ENCODE measurements at places on chromosomes 4 and X.
A peak's percentile ranks its signal among the peaks of the same experiment; 100 is the strongest.

- DNase-seq, result no peak
These were observed 32.4 kb upstream of the SORCS2 start for GRCh38 chr4:7159923-7160322.

DNA sequence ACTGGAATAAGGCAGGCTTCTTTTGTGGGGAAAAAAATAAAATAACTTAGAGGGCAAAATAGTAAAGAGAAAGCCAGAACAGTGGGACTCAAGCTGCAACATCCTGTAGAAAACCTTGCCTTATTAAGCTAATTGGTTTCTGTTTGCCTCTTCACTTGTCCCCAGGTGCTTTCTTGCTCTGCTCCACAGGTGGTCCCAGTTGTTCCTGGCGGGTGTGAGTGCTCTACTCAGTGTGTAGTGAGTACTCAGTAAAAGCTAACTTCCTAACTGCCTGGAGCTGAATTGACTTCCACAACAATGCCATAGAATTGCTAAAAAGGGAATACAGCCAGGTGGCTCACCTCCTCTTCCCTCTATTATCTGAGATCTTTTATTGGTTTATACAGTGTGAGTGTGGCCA, 930.2 kb downstream of the C4orf33 start:
- DNase-seq, result no peak

DNA sequence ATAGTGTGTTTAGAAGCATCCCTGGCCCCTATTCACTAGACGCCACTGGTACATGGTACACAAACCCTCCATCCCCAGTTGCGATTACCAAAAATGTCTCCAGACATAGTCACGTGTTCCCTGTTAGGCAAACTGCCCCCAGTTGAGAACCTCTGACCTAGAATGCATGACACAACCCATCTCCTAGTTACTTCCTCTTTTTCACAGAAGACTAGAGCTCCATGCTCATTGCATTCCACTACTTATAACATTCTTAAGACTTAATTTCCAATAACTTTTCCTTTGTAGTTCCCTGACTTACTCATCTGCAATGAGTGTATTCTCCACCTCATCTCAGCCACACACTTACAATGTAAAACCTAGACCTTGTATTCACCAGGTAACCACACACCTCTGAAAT, 68.6 kb downstream of the PRSS12 start:
- DNase-seq, result no peak

- no peak for DNase-seq
These were observed 118.3 kb downstream of the SORBS2 start for GRCh38 chr4:185693548-185694215.

GRCh38 chr4:99947608-99948007, 1.2 kb upstream of the DNAJB14 start:
- DNase-seq, result no peak

- peak; percentile 80 for DNase-seq
These were observed 1.9 kb downstream of the KLHL15 start for GRCh38 chrX:24024819-24025740.

GRCh38 chr4:183733181-183733580, 74.1 kb downstream of the TRAPPC11 start:
- DNase-seq, result no peak

DNA sequence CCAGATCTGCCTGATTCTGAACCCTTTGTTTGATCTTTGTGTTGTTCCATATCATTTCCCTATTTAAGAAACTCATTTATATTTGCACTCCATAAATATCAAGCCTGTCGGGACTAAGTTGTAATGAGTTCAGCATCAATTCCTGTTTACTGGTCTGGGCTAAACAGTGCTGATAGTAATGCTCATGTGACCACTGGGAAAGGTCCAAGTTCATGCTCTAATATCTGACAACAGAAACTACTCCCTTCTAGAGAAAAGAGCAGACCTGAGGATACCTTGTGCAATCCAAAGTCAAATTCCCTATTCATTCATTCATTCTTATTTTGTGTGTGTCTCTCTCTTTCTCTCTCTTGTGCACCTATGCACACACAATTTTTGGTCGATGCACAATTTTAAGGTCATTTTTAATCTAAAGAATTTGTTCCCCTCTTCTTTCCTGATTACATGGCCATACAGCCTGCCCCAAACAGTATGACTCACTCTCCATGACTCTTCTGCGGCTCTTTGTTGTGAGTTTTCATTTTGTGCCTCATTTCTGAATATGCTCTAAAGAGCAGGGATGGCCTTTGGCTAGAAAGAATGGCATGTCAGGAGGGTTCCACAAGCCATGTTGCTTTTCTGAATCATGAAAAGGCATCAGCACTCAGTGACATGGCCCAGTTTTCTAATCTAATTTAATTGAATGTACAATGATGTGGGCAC, 664.3 kb downstream of the RPA4 start:
- DNase-seq, result no peak

- DNase-seq, result no peak
These were observed 17.8 kb downstream of the IDS start for GRCh38 chrX:149487292-149487691.

DNA sequence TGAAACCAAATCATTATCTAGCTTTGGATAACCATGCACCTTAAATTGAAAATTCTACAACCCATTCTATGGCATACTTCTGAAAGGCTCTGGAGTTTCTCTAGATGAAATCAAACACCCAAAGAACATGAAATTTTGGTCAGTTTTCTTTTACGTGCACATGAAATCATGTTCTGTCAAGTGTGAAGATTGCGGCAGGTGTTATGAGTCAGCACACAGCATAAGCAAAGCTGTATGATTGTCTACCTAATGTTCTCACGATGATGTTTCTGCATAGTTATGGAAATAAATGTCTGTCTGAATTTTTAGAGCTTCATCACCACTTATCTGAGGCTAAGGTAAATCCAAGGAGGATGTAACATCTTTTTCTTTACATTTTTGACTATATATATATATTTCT, 495.3 kb downstream of the IL1RAPL1 start:
- DNase-seq, result no peak

DNA sequence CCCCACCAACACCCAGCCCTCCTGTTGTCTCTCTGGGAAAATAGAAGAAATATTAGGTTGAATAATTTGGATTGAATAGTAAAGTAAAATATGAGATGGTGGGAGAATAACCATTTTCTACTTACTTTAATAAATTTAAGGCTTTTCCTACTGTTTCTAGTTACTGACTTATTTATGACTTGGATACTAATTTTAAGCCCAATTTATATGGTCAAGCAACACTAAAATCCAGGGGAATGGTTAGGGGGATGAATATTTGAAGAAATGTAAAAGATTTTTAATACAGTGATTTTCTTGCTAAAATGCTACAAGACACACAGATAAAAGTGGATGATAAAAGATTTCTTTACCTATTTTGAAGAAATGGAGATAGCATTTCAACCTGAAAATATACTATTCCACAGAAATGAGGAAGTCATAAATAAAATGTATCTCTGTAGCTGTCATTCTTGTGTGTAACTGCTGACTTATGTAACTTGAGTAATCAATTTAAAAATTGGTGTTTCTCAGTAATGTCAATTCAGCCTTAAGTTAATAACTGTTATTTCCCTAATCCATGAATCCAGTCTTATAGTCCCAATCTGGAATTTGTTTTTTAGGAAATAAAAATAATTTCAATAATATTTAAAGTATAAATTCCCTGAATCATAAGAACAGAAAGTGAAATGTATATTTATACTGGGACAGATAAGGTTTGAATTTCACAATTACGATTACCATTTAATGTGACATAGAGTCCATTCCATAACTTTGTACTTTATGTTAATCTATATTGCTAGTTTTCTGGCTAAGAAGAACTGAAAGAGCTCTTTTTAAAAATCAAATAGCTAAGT, 24.3 kb upstream of the IL2 start:
- no peak for DNase-seq

DNA sequence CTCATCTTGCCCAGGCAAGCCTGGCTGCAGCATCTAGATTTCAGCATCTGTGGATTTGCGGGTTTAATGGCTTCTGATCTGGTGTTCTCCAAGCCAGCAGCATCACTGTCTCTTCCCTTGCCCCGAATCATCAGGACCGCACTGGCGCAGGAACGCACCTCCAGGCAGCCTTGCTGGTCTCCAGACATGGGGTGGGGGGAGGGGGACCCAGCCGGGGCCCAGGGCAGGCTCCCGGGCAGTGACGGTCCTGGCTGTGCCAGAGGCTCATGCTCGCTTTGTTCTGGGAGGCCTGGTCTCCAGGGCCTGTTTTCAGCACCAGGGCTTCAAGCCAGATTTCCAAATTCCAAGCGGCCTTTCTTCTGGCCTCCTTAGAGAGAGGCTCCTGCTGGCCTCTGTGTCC, 4.9 kb downstream of the CFAP99 start:
- no peak for DNase-seq

GRCh38 chr4:145703850-145704497, 24.0 kb downstream of the C4orf51 start:
- DNase-seq, result no peak

GRCh38 chr4:103244251-103244650, 46.1 kb upstream of the CENPE start:
- DNase-seq, result no peak

- DNase-seq, result no peak
These were observed 45.8 kb upstream of the SGMS2 start for GRCh38 chr4:107778784-107779530.

DNA sequence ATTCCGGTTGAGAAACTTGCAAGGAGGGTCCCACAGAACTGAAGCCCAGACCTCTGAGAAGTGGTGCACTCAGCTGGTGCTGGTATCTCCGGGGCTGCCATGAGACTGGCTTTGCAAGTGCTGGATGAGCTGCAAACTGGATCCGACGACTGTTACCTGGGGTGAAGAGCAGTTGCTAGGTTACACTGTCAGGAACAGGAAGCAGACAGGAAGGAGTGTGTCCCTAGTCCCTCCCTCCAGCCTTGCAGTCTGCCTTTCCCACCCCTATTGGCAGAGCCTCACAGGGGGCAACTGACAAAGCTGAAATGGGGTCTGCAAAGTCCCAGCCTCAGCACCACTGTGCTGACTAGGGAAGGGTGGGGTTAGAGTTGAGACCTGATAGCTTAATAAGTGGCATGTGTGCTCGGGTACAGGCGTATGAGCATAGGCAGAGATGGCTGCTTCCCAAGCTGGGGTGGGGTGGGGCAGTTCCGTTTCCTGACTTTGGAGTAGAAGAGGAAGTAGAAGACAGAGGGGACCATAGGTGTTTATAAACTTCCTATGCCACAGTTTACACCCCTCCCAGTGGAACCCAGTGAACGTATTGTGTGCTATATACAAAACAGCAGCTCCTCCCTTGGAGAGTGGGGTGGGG, 18.0 kb downstream of the PPEF1 start:
- DNase-seq, result no peak

DNA sequence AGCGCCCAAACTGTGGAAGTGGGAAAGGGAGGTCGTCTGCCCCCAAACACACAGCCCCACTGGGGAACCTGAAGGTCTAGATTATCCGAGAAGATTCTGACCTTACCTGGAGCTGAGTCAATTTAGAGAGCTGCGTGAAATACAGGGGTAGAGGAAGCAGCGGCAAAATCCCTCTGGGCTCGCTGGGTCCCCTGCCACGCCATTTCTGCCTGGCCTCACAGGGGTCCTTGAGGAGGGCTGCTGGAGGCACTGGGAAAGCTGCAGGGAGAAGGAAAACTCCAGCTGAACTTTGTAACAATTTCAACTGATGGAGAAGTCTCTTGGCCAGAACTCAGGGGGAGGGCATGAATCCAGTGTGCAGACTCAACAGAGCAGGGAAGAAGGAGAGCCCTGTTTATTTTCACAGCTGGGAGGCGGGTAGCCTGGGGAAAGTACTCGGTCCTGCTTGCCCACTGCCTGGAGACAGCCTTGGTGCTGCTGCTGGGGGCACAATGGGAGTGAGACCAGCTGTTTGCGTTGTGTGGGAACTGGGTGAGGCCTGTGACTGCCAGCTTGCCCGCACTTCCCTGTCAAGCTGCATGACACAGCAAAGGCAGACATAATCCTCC, 93.2 kb upstream of the MAPK10 start:
- DNase-seq, result no peak

DNA sequence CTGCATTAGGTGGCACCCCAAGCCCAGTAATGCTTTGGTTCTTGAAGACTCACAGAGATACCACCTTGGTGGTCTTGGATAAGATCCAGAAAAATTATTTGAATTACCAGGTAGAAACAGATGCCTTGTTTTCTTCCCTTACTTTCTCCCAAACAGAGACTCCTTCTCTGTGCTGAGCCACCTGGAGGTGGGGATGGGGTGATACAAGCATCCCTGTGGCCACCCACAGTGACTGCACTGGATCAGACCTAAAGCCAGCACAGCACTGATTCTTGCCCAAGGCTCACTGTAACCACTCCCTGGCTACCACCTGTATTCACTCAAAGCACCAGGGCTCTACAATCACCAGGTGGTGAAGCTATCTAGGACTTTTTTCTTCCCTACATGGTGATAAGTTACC, 156.8 kb downstream of the TEX13A start:
- DNase-seq, result no peak

DNA sequence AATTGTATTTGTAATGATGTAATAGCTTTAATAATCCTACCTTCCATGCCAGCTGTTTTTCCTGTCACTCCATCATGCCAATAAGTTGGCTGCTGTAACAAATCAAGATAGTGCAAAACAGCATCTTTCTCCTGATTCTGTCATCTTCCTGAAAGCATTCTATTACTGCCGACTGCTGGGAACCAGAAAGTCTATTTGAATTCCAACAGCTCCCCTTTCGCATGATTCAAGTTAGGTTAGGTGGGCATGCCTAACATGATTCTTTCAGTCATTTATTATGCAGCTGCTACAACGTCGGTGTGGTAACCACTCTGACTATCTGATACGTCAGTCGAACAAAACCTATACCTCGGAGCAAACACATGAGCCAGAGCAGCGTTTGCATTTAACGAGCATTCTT, 127.9 kb upstream of the DMD start:
- peak; percentile 5 for DNase-seq

GRCh38 chr4:110087070-110087708, 111.2 kb downstream of the ELOVL6 start:
- DNase-seq, result peak; percentile 39

- no peak for DNase-seq
These were observed 5.0 kb downstream of the TFDP3 start for GRCh38 chrX:133213117-133213516.

- DNase-seq, result no peak
These were observed 115.1 kb downstream of the CAMK2D start for GRCh38 chr4:113646442-113646822.

GRCh38 chr4:82706349-82707000, 92.1 kb downstream of the SCD5 start:
- DNase-seq, result no peak

DNA sequence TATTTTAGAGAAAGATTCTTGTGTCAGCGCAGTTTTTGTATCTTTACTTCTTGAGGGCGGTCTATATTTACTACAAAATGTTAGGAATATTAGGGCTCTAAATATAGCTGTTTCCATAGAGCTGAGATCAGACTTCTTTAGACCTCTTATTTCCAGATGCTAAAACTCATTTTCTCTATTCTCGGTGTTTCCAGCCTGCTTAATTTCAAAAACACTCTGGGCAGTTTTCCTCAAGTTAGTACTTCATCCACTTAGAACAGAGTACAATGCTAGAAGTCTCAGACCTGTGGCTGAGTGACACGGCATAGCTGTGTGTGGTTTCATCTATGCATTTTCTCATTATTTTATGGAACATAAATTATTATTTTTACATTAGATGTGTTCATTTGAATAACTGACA, 346.6 kb downstream of the PABPC4L start:
- DNase-seq, result no peak

Data from HTR-8/SVneo (cell line).